ENCODE measurements at places on chromosomes 12 and 14.

DNA sequence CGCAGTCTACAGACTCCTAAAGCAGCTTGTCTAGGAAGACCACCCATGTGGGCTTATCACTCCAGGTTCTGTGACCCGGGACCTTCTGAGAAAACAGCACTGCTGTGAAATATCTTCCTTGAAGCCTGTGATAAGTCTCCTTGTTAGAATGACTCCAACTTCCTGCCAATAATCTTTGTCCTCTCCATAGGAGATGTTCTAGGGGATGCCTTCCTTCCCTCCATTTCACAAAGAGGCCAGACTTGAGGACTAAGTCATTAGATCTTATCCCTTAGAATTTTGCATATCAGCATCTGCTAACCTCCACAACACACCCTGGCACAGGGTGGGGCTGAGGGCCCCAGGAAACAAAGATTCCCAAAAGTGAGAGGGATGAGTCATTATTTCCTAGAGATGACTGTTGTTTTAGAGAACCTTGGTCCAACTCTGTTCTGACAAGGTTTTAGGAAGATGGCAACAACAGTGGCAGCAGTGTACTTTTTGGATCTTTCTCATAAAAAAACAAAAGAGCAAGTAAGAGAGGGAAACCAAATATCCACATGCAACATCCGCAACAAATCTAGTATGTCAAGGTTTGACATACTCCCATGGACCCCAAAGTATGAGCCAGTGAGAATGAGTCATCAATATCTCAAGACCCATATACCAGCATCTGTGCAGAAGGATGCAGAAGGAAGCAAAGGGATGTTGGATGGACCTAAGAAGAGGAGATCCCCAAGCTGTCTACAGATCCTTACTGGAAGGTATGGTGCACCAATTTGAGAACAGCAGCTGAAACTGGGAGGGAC, 6.0 kb downstream of the LTB4R start:
- DNase-seq: no peak

GRCh38 chr14:50970886-50971781, 26.9 kb upstream of the PYGL start:
- DNase-seq: no peak

- no peak for DNase-seq
These were observed 3.4 kb upstream of the GLRX5 start for GRCh38 chr14:95531473-95531872.

DNA sequence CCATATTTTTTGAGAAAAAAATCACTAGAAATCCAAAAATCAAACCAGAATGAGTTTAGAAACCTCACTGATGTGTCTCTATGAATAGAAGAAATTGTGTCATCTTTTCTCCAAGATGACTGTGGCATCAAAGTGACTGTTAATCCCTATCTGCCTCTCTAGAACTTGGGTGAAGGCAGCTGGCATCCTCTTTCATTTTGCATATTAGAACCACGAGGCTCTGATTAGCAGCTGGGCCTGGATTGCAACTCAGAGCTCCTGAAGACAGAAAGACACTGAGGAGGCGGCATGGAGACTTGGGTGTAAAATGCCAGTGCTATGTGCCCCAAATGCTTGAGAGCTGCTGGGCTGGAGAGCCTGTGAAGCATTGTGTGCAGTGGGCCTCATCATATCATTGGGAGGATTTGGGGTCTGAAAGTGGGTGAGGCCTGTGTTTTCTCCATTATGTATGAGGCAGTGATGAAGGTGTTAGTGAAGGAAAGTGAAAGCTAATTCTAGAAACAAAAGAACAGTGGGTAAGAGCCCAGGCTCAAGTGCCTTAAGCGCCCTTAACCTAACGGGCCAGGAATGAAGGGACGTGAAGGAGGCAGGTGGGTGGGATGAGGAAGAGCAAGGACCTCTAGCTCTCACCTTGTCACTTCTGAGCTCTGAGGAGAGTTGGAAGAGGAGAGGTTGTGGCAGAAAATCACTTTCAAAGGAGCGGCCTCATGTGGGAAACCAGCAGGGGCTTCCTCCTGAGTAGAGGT, 26.2 kb downstream of the NKX2-8 start:
- no peak for DNase-seq

DNA sequence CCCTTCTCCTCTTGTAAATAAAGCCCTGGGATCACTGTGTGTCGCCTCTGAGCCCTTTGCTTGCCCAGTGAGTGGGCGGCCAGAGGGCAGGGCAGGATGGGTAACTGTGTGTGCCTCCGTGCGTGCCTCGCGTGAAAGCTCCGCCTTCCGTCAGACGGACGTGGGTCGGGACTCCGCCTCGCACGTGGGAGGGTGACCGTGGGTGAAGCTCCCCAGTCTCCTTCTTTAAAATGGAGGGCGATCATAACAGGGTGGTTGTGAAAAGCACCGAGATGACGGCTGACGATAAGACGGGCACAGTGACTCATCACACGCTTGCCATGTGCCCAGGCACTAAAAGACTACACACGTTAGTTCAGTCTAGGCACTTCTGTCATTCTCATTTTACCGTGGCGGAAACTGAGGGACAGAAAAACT, 9.2 kb downstream of the PHB2 start:
- peak; percentile 81 for DNase-seq

- no peak for DNase-seq
These were observed 8.7 kb upstream of the GALNT6 start for GRCh38 chr12:51399891-51400290.

DNA sequence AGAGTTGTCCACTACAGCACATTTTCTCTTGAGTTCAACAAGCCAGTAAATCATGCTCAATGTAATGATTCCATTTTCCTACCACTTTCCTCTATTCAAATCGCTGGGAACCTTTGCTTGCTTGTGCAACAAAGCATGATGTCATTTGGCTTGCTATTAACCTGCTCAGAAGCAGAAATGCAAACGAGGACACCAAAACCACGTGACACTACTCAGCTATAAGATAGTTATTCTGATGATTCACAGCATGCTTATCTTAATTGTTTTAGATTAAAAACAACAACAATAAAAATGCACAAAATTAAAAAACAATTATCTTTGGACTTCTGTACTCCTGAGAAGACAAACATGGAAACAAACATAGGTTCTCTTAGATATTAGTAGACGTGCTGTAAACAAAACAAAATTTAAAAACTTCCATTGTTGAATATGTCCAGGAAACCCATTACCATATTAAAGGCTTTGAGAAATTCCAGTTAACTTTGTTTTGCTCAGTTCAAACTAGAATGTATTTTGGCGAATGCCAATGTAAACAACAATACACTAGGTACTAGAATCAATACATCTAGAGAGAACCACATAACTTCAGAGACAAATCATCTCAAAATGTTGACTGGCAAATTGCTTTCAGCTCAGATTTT, 77.5 kb upstream of the KRAS start:
- DNase-seq: no peak

DNA sequence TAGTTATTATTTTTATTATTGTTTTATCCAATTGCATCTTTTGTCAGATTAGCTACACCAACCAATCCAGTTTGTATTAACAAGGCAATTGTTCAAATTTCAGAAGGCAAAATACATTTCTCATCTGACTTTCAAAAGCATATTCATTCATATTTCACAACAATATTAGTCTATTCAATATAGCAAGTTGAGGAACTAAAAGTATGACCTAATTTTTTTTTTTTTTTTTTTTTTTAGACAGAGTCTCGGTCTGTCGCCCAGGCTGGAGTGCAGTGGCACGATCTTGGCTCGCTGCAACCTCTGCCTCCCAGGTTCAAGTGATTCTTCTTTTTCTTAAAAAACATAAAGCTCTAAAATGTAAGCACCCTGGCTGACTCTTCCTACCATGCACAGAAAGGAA, 17.3 kb downstream of the COX14 start:
- no peak for DNase-seq

DNA sequence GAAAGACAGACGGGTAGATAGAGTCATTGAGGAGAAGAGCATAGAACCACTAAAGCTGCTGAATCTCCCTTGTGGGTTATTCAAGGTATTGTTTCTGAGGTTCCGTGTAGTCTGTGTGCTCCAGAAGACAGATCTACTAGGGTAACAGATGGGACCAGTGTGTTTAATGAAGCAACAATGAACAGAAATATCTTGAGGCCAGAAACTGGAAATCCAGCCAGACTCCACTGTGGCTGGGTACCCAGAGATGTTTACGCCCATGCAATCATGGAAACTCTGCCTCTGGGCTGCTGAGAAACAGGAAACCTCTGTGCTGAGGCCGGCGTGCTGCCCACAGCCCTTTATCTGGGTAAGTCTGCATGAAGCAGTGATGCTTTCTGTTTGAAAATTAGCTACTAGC, 8.3 kb downstream of the PROX2 start:
- no peak for DNase-seq

DNA sequence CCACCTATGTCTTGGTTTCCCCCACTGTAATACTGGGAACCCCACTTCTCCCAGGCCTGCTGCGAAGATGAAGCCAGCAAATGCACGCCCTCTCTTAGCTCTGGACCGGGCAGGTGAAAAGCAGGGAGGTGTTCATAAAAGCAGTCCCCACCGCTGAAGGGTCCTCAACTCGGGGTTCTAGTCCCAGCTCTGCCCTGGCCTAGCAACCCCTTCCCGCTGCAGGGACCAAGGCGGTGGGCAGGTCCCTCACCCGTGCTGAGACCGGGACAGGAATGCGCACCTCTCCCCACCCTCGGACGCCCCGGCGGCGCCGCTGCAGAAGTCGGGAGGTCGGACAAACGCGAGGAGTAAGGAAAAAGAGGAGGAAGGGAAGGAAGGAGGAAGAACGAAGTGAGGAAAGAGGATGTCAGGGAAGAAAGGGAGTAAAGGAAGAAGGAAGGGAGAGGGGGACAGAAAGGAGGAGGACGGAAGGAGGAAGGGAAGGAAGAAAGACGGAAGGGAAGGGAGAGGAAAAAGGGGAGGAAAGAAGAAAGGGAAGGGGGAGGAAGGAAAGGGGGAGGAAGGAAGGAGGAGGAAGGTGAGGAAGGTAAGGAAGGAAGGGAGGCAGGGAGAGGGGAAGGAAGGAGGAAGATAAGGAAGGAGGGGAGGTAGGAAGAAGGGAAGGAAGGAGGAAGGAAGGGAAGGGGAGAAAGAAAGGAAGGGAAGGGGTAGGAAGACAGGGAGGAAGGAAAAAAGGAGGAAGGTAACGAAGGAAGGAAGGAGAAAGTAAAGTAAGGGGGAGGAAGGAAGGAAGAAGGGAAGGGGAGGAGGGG, 701 bp downstream of the SPRING1 start:
- DNase-seq: no peak

DNA sequence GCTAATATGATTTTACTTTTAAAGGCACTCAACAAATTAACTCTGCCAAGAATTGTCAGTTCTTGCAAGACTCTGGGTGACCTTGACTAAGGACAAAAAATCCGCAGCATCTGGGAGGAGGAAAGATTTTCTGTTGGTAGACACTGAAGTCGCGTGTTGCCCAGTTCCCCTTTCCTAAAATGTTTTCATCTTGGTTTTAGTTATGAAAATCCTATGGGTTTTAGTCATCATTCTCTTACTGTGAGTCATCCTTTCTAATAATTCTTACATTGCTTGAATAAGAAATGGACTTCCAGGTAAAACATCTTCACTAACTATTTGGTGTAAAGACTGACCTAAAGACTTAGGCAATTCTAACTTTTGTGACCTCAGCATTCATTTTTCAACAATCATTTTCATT, 9.1 kb downstream of the GSG1 start:
- no peak for DNase-seq

DNA sequence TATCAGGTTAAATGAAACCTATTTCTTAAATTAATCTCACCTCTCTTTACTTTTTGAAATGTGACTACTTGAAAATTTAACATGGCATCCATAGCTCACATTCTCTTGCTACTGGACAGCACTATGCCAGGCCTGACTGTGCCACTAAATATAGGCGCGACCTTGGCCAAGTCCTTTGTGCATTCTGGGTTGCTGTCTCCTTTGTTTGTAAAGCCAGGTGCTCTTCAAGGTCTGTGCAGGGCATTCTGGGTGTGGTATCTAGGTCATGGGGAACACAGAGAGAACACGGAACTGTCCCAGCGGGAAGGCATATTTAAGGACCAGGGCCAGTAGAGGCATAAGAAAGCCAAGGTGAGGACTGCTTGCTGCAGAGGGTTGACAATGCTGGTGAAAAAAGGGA, 121.2 kb downstream of the ZNF664 start:
- DNase-seq: no peak

DNA sequence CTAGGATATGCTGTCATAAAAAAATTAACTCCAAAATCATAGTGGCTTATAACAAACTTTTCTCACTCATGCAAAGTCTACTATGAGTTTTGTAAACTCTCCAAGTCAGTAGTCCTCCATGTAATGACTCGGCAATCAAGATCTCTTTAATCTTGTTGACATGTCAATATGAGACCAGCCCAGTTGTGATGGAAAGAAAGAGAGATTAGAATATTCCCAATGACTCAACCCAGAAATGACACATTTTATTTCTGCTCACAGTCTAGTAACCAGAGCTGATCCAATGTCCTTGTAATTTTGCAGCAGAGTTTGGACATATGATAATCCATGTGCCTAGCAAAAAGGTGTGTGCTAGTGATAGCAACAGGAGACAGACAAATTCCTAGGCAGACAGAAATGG, 112.6 kb upstream of the CNTN1 start:
- DNase-seq: no peak

- DNase-seq: no peak
These were observed 23.1 kb downstream of the AEBP2 start for GRCh38 chr12:19462406-19462805.

- DNase-seq: no peak
These were observed 115.3 kb downstream of the IPO8 start for GRCh38 chr12:30580344-30580743.

DNA sequence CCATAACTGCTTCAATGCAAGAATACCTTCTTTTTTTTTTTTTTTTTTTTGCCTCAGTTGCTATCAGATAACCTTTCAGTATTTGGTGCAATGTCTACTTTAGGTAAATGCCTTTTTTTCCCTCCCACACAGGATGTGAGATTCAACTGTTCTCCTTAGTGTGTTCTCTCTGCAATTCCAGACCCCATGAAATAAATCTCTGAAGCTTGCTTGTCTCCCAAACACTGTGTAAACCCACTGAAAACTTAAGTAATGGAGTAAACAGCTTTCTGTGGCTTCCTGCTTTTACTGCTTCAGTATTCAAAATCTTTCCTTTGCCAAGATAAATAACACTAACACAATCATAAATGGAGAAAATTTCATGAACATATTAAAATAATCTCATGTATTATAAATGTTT, 55.8 kb upstream of the CLEC14A start:
- no peak for DNase-seq

GRCh38 chr12:119444462-119445044, 110.0 kb downstream of the CCDC60 start:
- DNase-seq: peak; percentile 2

GRCh38 chr12:66663611-66664010, 15.3 kb downstream of the GRIP1 start:
- no peak for DNase-seq

GRCh38 chr14:101022121-101022520, 118.6 kb upstream of the RTL1 start:
- DNase-seq: no peak
